ENCODE measurements at places on chromosomes 6 and 20.

DNA sequence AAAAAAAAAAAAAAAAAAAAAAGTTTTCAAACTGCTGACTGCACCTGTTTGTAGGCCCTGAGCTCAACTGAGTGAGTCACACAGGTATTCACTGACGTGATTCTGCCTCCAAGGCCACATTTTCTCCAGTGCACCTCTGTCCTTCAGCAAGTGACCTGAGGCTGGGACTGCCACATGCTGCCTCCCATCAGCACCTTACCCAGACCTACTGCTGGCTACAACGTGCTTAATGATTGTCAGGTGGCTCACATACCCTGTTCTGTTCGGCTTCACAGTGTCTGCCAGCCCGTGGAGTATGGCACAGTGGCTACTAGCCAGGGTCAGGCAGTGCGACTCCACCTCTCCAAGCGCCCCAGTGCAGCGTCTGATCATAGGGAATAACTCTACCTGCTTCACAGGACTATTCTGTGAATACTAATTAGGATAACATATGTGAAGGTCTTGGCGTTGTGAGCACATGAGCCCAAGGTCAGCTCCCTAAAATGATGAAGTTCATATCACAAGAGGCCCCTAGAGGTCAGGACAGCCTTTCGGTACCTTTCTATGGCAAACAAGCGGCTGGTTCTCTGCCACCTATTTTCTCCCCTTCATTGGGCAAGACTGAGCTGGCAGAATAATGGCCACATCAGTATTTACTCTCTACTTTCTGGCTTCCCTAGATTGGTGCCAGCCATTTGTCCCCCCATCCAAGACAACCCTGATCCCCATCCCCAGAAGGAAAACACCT is 28.1 kb downstream of the RIPOR3 start:
- no peak for DNase-seq

DNA sequence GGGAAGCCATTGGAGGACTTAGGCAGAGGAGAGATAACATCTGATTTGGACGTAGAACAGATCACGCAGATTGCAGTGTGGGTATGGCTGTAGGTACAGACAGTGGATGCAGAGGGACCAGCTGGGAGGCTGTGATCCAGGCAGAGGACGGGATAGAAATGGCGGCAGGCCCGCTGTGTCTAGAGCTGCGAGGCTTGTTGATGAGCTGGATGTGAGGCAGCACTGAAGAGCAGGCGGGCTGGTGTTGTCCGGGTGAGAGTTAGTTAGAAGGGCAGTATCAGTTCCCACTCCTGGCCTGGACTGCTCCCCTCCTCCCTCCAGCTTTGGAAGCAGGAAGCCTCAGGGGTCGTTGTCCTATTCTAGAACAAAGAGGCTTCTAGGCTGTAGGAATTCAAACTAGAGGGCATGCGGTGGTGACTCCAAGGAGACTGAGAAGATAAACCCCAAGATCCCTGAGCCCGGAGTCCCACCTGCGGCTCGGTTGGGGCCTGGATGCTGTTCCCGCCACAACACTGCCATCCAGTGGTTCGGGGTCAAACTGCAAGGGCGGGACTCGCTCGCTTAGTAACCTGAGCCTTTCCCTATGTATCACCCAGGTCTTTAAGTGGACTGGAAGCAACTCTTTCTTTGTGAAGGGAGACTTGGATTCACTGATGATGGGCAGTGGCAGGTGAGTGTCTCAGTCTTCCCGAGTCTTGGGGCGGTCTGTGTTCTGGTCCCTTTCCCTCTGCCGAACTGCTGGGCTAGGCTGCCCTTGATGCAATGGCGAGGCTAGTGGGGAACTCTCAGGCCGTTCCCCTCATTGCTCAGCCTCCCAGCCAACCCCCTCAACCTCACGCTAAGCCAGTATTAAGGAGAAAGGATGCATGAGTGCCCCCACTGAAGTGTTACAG is 11.2 kb downstream of the TLDC2 start:
- DNase-seq = peak; percentile 79

DNA sequence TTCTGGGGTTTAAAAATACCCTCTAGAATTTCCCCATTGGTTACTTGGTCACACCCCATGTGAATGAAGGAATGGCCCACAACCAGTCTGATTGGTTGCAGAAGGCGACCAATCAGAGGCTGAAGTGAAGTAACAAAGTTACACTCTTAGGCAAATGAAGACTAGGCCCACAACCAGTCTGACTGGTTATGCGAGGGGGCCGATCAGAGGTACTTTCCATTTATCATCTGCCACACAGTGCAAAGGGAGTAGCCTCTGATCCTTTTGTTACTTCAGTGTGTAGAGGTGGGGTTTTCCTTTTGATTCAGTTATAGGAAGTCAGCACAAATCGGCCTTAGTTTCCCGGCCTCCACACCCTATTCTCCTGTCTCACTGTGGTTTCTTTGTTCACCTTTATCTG is 61.2 kb upstream of the SGK1 start:
- DNase-seq = no peak

- no peak for DNase-seq
These were observed 19.4 kb downstream of the COL11A2 start for GRCh38 chr6:33172688-33173534.

GRCh38 chr6:160419488-160419887 is 71.3 kb downstream of the SLC22A3 start:
- no peak for DNase-seq

DNA sequence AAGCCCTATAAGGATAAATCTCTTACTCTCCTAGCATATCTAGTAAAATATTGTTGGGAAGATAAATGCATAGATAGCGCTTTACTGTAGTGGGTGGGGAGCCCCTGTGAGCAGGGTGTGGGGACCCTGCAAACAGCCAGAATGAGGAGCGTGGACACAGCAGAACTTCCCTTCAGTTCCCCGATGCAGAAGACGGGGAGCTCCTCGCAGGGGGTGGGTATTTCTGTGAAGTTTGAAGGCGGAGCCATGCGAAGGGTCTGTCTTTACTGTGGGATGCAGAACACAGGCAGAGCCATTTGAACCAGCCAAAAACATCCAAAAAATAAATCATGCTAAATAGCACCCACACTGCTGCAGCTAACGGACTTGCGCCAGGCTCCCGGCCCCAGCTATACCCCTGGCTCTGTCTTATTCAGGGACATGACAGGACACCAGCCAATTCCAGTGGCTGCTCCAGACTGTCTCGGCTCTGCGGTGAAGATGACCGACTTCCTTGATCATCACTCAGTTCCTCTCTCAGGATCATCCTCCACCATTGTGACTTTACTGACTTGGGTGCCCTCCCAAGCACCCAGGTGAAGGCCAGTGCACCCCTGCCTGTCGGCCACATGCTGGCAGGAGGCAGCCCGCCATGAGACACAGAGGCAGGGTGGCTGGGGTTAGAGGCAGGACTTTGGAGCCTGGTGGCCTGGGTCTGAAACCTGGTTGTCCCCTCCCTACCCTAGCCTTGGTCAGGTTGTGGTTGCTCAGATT is 134.5 kb downstream of the SMOC2 start:
- DNase-seq = no peak

- DNase-seq = no peak
These were observed 175.9 kb upstream of the SCGN start for GRCh38 chr6:25476126-25476525.

DNA sequence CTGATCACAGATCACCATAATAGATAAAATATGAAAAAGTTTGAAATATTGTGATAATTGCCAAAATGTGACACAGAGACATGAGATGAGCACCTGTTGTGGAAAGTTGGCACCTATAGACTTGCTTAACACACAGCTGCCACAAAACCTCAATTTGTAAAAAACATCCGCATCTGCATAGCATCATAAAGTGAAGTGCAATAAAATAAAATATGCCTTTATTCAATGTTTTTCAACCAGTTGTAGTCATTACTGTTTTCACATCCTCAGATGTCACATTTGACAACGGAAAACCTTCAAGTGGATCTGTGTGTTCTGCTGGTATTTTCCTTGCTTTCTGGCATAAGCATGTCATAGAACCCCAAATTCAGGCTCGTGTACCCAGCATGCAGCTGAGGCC is 50.2 kb upstream of the IFNGR1 start:
- no peak for DNase-seq

DNA sequence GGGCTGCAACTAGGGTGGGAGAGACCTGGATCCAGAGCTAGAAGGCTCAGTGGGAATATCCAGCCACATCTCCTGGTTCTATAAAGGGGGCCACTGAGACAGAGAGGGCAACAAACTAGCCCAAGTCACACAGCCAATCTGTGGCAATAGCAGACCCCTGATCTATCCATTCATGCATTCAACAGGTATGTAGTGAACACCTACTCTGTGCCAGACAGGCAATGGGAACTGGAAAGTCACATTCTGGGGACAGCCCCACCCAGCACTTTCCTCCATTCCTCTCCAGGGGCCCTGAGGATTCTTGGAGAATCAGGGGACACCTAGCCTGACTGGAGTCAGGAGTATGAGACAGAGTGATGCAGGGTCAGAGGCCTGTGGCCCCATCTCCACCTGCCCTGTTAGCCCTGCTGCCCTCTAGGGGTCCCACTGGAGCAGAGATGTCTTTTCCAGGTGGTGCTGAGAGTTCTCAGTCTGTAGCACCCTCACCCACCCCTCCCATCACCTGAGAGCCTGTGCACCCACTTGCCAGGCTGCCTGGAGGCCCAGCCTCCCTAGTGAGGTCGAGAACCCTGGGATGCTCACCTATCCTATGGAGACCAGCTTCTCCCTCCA is 13.6 kb downstream of the BPIFA2 start:
- DNase-seq = no peak

- DNase-seq = no peak
These were observed 22.0 kb upstream of the MAFB start for GRCh38 chr20:40711079-40711478.

GRCh38 chr20:1663917-1664316 is 6.3 kb upstream of the SIRPG start:
- no peak for DNase-seq

DNA sequence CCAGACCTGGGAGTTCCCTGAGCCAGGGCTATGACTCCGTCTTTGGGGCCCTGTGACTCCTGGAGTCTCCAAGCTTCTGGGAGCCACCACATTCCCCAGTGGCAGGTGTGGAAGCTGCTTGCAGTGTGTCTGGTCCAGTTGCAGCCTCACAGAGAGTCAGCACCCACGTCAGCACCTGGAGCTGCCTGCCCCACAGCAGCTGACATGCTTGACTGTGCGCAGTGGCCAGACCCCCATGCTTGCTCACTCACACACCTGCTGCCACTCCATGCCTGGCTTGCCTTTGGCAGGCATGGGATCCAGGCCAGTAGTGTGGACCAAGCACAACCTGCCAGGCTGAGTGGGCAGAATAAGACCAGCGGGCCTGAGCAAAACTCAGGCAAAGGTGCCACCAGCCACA is 31.0 kb upstream of the ASIP start:
- DNase-seq = no peak

- no peak for DNase-seq
These were observed 65.4 kb upstream of the SLCO4A1 start for GRCh38 chr20:62576815-62577489.

- no peak for DNase-seq
These were observed 731.4 kb upstream of the CITED2 start for GRCh38 chr6:140105857-140106256.

DNA sequence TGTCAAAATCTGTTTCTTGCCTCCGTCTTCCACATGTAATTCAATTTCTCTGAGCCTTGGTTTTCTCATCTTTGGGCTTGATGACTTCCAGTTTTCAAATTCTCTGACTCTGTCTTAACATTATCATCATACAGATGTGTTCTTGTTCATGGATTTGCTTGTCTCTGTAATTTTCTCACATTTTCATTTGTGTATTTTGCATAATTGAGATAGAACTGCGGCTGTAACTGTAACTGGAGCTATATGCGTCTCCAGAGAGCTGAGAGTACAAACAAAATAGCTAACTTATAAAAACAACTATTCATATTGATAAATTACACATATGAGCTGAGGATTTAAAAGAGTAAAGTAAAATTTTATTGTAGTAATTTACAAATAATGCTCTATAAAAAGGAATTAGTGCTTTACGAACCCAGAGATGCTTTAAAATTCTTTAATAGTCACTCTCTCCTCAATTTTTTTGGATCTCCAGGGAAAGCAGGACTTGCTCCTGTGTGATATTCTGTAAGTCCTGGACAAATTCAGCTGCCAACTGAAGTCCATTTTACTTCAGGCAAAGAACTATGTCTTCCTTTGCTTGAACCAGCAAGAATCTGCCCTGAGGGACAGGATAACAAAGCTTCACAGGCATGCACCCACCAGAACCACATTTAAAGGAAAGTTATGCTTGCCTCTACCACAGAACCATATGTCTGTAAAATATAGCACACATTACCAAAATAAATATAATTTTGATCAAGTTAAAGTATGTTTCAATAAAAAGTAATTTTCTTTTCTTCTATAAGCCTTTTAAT is 288.3 kb downstream of the KHDC1L start:
- no peak for DNase-seq

DNA sequence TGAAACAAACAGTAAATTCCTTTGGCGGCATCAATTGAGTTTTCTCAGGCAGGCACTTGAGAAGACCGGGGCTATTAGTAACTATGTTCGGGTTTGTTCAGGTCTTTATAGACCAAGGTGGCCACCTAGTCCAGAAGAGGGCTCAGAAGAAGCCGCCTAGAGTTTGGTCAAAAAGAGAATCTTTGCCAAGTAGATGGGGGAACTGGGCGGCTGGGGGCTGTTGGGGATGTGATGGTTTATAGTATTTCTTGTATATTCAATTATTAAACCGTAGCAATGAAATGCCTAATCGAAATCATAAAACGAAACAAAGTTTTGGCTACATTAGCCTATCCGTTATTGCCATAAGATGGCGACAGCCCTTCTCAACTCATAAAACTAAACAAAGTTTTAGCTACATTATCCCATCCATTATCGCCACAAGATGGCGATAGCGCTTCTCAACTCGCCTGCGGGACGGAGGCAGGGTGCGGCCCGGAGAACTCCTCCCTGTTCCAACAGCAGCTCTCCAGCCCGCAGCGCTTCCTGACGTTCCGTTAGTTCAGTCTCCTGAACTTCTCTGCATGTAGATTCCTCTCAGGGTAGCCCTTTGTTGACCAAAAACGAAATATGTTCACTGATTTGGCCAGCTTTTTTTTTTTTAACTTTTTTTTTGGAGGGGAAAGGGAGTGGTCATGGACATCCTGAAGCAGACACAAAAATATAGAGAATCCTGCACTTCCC is 120.5 kb upstream of the PRSS16 start:
- DNase-seq = peak; percentile 57

GRCh38 chr6:136471372-136471771 is 78.8 kb downstream of the MAP7 start:
- DNase-seq = no peak

GRCh38 chr6:148577687-148578488 is 168.9 kb upstream of the UST start:
- DNase-seq = no peak

- no peak for DNase-seq
These were observed 215.9 kb downstream of the ZDHHC14 start for GRCh38 chr6:157596886-157597285.

GRCh38 chr6:83603551-83603950 is 91.2 kb downstream of the PRSS35 start:
- DNase-seq = no peak

- no peak for DNase-seq
These were observed 17.4 kb downstream of the RSPH4A start for GRCh38 chr6:116633685-116634084.

Measured in stimulated activated CD4-positive, alpha-beta T cell treated with anti-CD3 and anti-CD28 coated beads, Interleukin-15, amount 100 ng/mL, for 1 hour (primary cell).